Activated CD4-positive, alpha-beta T cell treated with anti-CD3 and anti-CD28 coated beads, Interleukin-2, Interleukin-4, amounts not matched to agents 100 ng/mL and 50 ng/mL, durations not matched to agents 16 hours and 8 hours (primary cell): ENCODE measurements at places on chromosomes 3 and 15.
A peak's percentile ranks its signal among the peaks of the same experiment; 100 is the strongest.

DNA sequence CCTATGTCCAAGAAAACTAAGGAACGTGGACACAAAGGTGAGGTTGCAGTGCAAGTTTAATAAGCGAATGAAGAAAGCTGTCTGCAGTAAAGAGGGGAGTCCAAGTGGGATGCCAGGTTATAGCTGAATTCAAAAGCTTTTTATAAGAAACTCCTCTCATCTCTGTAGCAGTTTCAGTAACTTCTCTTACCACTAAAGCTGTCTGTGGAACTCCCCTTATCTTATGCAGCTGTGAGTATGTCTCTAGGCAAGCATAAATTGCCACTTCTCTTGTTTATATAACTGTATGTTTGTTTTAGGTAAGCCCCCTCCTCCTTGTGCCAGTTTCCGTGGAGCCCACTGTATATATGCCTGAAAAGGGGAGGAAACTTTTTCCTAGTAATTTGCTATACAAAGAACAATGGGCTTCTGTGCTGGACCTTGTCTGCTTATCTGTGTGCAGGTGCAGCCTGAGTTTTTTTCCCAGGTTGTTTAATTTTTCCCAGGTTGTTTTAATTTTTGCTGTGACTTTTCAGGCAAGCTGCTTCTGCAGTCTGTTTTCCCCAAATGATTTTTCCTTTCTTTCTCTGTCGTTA lies 875.1 kb upstream of the EPHA6 start:
- DNase-seq, result no peak

- no peak for DNase-seq
These were observed 516.6 kb downstream of the CADM2 start for GRCh38 chr3:85475346-85475745.

DNA sequence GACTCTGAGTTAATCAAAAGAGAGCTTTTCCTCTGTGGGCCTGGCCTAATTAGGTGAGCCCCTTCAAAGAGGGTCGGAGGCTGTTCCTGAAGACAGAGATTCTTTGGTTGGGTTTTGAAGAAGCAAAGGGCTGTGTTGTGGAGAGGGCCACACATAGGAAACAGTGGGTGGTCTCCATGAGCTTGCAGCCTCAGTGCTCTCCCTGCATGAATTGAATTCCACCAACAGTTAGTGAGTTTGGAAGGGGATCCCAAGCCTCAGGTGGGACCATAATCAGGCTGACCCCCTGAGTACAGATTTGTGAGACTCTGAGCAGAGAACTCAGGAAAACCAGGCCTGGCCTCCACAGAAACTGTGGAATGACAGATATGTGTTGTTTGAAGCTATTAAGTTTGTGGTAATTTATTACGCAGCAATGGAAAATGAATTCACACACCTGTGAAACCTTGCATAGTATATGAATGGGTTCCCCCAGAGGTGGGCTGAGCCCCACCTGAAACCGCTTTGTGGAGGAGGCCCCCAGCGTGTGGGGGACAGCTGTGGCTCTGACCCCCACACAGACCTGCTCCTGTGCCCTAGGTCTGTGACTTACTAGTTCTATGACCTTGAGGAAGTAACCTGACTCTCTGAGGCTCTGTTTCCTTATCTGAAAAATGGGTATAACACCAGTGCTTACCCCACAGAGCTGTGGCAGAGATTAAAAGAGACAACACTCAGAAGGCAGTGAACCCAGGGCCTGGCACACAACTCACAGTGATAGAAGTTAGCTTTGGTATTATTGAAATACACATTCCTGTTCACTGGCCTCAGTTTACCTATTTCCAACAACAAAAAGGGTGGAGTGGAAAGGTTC lies 431.3 kb downstream of the FOXP1 start:
- no peak for DNase-seq

GRCh38 chr15:79093352-79093935 lies 2.9 kb upstream of the RASGRF1 start:
- DNase-seq, result no peak

DNA sequence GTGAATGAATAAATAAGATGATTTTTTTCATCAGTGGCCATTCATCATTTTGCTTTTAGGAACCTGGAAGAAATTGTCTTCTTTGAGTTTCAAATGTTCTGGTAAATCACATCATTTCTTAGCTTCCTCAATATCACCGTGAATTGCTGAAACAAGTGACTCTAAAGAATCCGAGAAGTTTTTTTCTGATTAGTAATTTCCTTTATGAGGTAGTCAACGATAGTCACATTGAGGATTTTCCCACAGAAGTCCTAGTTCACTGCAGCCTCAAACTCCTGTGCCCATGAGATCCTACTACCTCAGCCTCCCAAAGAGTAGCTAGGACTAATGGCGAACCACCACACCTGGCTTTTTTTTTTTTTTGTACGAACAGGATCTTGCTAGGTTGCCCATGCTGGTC lies 3.6 kb upstream of the TMPRSS7 start:
- no peak for DNase-seq

DNA sequence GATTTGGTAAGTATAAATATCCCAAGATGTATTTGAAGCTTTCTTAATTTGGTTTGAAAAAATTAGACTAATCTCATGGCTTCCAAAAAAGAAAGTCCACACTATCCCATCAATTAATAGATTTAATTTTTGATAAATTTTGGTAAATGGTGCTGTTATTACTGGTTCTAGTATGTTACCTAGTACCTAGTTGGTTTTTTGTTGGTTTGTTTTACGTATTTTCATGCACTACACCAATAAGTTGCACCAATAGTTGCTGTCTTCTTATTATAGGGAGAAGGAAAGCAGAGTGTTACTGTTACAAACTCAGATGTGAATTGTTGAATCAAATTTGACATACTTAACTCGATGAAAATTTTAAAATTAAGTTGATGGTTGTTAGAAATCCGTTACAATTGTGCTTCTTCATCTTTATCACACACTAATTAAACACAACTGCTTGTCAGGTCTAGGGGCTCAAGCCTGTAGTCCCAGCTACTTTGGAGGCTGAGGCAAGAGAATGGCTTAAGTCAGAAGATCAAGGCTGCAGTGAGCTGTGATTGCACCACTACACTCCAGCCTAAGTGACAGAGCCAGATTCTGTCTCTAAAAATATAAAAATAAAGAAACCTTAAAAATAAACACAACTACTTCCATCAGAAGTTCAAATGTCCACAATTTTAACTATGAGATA lies 23.1 kb upstream of the MBNL1 start:
- DNase-seq, result peak; percentile 46

- no peak for DNase-seq
These were observed 107.5 kb upstream of the THBS1 start for GRCh38 chr15:39473298-39473947.

DNA sequence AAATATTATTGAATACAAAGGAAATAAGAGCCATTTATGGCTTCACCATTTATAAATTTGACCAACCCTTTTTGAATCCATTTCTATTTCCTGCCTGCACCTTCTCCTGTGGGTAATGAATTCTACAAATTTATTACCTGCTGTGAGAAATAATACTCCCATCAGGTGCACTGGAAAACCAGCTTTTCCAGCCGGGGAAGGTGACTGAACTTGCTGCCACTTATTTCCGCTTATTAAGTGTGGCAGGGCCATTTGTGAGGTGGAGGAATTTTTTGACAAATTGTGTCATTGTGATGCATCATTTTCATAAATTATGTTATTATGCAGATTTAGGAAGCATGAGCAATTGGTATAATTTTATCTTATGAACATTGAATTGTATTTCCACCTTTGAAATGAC lies 151.1 kb downstream of the SQOR start:
- no peak for DNase-seq

DNA sequence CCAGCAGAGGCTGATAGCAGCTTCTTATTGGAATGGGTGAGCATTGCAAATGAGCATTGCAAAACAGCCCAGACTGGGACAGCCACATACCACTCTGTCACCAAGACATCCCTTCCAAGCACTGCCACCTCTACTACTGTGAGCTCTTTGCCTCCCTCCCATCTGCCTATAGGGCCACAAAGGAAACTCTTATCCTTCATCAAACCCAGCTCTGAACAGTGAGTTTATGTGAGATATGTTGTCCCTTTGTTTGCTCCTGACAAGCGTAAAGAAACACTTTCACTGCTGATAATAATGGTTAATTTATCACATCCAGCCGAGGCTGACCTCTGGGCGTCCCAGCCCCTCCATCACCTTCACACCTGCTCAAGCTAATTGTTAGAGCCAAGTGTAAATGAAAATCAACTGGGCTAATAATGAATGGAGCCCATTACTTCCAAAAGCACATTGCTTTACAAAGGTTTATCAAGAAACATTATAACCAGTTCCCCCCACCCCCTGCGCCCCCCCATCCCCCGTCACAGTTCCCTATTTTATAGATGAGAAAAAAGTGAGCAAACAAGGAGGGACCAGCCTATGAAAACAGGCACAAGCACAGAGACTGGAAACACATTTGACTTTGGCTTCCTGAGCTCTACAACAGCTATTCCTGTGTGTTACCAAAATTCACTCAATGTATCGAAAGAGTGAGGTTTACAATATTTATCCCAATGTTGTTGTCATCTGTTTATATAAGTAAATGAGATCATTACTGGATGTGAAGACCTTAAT lies 146.3 kb downstream of the ANXA2 start:
- no peak for DNase-seq

GRCh38 chr3:127668906-127669305 lies 3.8 kb upstream of the ABTB1 start:
- DNase-seq, result no peak

GRCh38 chr3:2370317-2370716 lies 271.7 kb downstream of the CNTN4 start:
- no peak for DNase-seq

DNA sequence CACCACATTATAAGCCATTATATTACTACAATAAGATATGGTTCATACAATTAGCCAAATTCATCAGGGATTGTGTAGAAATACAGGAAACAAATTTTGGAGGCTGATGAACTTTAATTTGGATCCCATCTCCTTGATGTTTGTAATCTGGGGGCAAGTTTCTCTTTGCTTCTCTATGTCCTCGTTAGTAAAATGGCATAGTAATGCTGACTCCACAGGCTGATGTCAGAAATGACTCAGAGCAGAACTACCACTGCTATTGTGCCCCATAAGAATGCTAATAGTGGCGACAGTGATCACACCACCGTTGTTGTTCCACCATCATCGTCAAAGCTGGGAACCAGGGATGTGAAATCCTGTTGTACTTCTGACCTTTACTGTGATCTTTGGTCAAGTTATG lies 722.3 kb upstream of the LMCD1 start:
- no peak for DNase-seq

DNA sequence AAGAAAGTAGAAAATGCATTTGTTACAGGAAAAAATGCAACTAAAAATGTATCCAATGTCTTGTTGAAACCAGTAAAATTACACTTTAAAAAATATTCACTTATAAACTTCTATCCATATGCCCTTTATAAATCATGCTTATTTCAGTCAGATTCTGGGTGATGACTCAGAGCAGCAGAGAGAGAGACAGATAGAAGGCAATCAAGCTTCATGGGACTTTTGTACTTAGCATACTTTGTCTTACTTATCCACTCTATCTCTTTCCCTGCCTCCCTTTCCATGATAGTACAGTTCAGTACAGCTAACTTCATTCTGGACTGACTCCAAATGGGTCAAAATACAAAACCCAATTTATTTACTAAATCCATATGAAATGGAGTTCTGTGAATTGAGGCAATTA lies 1438.2 kb downstream of the ZPLD1 start:
- DNase-seq, result no peak

DNA sequence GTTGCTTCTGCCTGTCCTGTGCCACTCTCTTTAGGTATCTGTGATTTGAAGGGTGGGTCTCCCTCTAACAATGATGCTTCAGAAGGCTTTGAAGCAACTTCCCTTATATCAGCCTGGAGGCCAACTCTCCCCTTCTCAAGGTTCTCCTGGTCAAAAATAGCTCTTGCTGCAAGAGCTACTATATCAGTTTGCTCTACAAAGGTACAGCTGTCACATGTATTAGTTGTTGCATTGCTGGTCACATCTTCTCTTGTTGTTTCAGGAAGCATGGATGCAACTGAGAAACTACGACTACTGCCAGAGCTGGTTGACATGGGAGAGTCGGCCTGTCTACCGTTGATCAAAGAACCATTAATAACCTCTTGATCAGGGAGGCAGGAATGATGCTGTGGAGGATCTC lies 38.3 kb downstream of the USF3 start:
- no peak for DNase-seq

DNA sequence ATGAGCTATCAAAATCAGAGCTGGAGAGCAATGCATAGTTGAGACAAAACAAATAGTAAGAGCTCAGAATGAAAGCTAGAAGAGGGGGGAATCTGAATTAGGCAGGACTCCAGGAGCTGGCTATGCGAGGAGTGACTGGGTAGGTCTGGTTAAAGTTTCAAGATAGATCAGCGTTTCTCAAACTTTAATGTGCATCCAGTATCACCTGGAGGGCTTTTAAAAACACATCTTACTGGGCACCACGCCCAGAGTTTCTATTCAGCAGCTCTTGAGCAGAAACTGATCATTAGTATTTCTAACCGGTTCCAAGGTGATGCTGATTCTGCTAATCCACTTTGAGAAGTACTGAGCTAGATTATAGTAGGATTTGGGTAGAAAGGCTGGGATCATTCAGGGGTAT lies 96.2 kb upstream of the ACP3 start:
- DNase-seq, result no peak

- DNase-seq, result no peak
These were observed 13.8 kb upstream of the SEMA4B start for GRCh38 chr15:90187257-90187868.

DNA sequence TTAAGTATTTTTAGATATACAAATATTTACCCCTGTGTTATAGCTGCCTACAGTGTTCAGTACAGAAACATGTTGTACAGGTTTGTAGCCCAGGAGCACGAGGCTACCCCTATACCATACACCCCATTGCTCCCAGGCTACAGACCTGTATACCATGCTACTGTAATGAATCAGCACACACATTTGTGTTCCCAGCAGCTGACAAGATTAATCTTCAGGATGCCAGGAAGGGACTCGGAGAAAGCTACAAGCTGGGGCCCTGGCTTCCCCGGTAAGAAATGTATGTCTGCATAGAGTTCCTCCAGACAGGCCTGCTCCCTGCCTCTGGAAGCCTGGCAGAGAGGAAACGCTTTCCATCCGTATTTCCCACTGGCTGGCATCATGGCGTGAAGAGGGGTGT lies 136.5 kb downstream of the XXYLT1 start:
- DNase-seq, result no peak

DNA sequence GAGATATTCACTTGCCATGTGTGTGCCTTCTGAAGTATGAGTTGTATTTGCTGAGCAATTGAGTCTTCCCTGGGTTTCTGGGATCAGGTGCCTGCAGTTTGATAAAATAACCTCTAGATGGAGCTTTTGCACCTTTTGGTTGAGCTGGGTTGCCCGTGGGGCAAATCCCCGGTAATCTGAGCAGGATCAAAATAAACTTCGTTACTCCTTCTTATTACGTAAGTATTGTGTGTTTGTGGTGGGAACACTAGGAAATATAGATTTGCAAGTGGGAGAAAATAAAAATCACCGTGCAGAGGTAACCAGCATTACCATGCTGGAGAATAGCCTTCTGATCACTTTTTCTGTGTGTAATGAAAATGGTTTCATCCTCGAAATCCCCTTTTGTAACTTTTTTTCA lies 277.4 kb upstream of the NR2E3 start:
- DNase-seq, result peak; percentile 30

DNA sequence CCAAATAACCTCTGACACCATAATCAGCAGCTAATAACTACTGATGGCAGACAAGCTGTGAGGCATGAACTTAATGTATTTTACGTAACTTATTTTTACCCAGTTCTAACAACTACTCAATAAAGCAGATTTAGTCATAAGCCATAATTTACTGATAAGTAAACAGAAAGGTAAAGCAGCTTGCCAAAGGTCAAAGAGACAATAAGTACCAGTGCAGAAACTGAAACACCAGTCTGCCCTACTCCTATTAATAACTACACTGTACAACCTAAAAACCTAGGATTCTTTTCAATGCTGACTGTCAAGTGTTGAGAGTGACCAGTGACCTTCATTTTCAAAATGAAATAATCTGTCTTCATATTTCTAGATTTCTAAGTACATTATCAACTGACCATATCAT lies 152.2 kb downstream of the NR2E3 start:
- DNase-seq, result no peak
